ENCODE measurements at places on chromosomes 12 and 14. TPM values are rescaled to one million over a fixed set of nuclear protein-coding genes. Genes with fewer than 3 reads are reported as not detected.

The SSPN gene
- total RNA-seq, result 2.0 TPM

The CMA1 gene
- not detected for total RNA-seq

The SRGAP1 gene
- total RNA-seq, result 1.8 TPM

The SLC17A8 gene
- total RNA-seq, result not detected

The GDF11 gene
- total RNA-seq, result 3.6 TPM
